Hair follicular keratinocyte (primary cell): ENCODE measurements at places on chromosomes 5 and 9. TPM values are rescaled to one million over a fixed set of nuclear protein-coding genes. Genes with fewer than 3 reads are reported as not detected.

The ZNF883 gene
- total RNA-seq, result 1.6 and 2.7 TPM in 2 replicates

The RABEPK gene
- 16.2 and 28.4 TPM in 2 replicates for total RNA-seq

The HMMR gene
- total RNA-seq, result 16.2 and 46.7 TPM in 2 replicates

The TRUB2 gene
- 15.0 and 22.2 TPM in 2 replicates for total RNA-seq

The FOXD1 gene
- 3.3 and 6.6 TPM in 2 replicates for total RNA-seq

The ROR2 gene
- total RNA-seq, result not detected in 2 replicates

The DMRTA1 gene
- 0.62 and 0.84 TPM in 2 replicates for total RNA-seq

The LEAP2 gene
- total RNA-seq, result 0.16 and 1.8 TPM in 2 replicates

The ZBTB26 gene
- 0.47 and 1.2 TPM in 2 replicates for total RNA-seq

The IFNA6 gene
- total RNA-seq, result not detected in 2 replicates

The CDKN2B-AS1 gene
- 0.23 and 1.3 TPM in 2 replicates for total RNA-seq

The SPINK7 gene
- total RNA-seq, result 0.47 TPM in 1 of 2 replicates, not detected in the other

The RNF130 gene
- total RNA-seq, result 18.4 and 28.9 TPM in 2 replicates

The SLC24A2 gene
- not detected in 2 replicates for total RNA-seq

The GFPT2 gene
- total RNA-seq, result 0.39 and 5.1 TPM in 2 replicates

The OR1J2 gene
- not detected in 2 replicates for total RNA-seq

The CDH9 gene
- total RNA-seq, result not detected in 2 replicates

The GALNT12 gene
- 0.86 and 0.87 TPM in 2 replicates for total RNA-seq

The SPATA31D4 gene
- not detected in 2 replicates for total RNA-seq

The PCDHB15 gene
- total RNA-seq, result 0.04 and 0.08 TPM in 2 replicates

The SCAI gene
- 1.6 and 2.1 TPM in 2 replicates for total RNA-seq

The DNAH5 gene
- 0.23 and 0.38 TPM in 2 replicates for total RNA-seq
